GM13977 (cell line): ENCODE measurements at places on chromosomes 3 and 15.
A peak's percentile ranks its signal among the peaks of the same experiment; 100 is the strongest.

DNA sequence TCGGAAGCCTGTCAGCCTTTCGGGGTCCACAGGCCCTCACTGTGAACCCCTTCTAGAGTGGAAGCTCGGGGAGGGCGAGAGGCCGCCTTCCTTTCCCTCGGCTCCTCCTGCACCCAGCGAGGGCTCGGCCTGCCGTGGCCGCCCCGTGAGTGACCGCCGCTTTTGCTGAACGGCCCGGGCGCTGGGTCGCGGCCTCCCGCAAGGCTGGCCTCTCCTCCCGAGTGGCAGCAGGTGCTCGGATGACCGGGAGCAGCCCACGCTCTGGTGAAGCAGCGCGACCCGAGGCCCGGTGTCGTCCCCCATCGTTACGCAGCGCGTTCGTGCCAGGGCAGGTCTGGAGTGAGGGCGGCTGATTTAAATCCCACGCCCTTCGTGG, 53.8 kb downstream of the LRRK1 start:
- peak; percentile 32 for DNase-seq

GRCh38 chr3:136734382-136735070, 17.7 kb downstream of the STAG1 start:
- peak; percentile 27 for DNase-seq

GRCh38 chr3:129560911-129561594, 18.1 kb downstream of the H1-8 start:
- no peak for DNase-seq

GRCh38 chr3:111601810-111602209, 6.7 kb upstream of the ZBED2 start:
- DNase-seq, result no peak

DNA sequence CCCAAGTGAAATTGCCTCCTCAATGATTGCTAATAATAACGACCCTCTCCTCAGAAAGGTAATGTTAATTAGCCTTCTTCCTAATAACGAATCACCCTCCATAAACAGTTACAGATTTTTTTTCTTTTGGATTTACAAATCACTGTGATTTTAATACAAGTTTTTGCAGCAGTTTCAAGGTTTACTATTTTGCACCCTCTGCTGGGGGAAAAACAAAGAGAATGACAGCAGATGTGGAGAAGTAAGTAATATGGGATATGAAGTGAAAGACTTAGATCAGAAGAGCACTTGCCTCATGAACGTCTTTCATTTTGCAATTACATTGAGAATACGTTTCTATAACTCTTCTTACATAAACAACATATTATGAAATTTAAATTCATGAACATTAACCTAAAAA, 16.1 kb upstream of the CNTN3 start:
- no peak for DNase-seq

DNA sequence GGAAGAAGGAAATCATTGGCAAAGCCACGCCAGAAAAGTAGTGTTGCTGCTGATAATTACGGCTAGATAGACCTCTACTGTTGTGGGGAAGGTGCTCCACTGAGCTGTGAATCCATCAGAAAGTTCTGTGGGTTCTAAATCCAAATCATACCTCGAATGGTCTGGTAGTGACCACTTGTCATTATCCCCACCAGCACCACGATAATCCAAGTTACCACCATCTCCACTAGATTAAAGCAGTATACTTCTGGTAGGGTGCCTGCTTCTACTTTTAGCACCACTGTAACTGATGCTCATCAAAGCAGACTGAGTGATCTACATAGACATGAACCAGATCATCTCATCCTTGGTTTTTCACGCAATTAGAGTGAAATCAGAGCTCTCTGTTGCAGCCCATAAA, 185.5 kb downstream of the FMN1 start:
- no peak for DNase-seq

DNA sequence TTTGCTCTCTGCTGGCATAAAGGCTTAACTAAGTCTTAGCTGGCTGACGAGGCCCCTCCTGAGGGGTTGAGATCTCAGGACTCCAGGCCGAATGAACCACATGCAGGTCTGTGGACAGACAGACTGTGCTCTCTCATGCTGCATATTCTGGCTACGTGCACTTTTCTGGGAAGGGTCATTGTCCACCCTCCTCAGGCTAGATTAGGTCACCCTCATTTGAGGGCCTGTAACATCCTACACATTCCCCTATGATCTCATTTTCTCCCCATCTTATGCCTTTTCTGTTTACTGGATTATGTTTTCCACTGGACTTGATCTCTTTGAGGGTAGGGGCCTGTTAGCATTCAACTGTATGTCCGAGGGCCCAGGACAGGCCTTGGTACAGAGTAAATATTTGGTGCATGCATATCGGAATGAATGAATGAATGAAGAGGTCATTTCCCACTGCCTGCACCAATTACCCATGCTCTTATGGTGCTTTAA, 13.7 kb downstream of the EEFSEC start:
- no peak for DNase-seq

DNA sequence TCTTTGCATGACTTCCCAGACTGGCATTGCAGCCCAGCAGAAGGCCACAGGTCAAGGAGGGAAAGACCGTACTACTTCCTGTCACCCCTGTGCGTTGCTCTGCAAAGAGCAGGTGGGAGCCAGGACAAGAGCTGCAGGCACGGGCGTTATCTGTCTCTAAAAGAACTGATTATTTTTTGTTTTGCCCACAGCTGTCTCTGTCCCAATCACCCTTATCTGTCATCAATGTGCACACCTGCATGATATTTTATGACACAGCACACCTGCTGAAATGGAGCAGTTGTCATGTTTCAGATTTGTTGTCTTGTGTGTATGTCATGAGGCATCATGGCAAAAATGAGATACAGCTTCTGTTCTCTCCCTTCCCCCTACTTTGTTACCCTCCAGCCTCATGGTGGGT, 58.8 kb downstream of the SLCO3A1 start:
- no peak for DNase-seq

DNA sequence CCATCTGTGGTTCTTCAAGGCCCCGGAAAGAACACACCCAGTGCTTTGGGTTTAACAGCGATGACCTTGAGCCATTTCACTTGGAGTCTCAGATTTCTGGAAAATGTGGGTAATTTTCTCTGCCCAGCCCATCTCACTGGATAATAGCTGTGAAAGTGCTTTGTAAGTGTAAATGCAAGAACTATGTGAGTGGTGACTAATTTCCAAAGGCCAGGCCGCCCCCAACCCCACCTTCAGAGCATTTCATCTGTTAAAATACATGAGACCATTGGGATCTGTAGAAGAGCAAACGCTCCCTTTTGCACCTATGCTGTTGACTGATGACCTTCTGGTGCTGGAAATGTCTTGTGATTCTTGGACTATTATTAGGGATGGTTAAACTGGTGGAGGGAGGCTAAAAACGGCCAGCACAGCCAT, 196.8 kb upstream of the LPP start:
- no peak for DNase-seq
